GM03348 (cell line): ENCODE measurements at places on chromosomes 1 and 21.

DNA sequence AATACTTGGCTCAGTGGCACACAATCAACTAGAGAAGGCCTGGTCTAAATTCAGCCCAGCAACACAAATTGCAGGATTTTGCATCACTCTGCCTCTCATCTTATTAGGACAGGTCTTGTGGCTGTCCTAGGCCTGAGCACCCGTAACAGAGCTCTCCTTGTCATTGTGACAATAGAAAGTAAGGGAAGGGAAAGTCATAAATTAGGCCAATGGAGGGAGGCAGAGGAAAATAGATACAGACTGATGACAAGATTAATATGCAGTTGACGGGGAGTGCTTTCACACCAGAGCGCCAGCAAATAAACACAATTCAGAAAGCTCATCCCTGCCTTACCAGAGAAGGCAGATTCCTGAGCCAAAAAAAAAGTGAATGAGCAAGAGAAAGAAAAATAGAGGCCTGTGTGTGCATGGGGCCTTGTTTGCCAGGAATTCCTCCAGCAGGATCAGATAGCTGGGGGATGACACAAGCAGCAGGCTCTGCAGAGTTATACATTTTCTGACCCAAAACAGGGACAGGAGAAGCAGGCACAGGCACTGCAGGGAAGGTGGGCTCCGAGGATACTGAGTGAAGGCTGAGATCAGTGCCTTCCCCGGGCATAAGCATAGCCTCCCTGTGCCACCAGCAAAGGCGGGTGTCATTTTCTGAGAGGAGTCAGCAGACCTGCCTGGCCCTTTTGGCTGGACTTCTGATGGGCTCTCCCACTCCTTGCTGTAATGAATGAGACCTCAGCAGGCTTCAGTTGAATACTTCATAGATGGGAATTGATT lies 110.0 kb upstream of the SPAG17 start:
- peak; percentile 50 for DNase-seq

DNA sequence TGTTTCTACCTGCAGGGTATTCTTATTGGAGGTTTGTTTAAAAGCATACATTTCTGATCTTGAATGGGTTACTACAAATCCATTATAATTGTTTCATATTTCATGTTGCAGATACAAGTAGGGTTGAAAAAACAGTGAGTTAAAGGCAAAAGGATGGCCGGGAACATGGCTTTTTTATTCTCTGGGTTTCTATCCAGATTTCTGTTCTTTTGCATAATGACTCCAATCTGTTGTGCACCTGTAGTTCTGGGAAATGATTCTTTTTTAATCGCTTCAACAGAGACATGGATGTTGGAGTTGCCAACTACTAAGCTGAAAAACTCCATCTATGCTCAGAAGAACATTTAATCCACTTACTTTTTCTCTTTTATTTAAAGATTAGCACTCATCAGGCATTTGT lies 2.7 kb upstream of the ADAMTS1 start:
- DNase-seq, result no peak

GRCh38 chr1:115713906-115714305 lies 54.6 kb downstream of the CASQ2 start:
- no peak for DNase-seq

- no peak for DNase-seq
These were observed 175.9 kb downstream of the PRDM16 start for GRCh38 chr1:3244927-3245315.

- DNase-seq, result no peak
These were observed 7.4 kb upstream of the PPP1R15B start for GRCh38 chr1:204419064-204419403.

GRCh38 chr1:65959896-65960567 lies 167.3 kb downstream of the PDE4B start:
- DNase-seq, result no peak

- no peak for DNase-seq
These were observed 73.1 kb upstream of the LPGAT1 start for GRCh38 chr1:211903490-211904245.

DNA sequence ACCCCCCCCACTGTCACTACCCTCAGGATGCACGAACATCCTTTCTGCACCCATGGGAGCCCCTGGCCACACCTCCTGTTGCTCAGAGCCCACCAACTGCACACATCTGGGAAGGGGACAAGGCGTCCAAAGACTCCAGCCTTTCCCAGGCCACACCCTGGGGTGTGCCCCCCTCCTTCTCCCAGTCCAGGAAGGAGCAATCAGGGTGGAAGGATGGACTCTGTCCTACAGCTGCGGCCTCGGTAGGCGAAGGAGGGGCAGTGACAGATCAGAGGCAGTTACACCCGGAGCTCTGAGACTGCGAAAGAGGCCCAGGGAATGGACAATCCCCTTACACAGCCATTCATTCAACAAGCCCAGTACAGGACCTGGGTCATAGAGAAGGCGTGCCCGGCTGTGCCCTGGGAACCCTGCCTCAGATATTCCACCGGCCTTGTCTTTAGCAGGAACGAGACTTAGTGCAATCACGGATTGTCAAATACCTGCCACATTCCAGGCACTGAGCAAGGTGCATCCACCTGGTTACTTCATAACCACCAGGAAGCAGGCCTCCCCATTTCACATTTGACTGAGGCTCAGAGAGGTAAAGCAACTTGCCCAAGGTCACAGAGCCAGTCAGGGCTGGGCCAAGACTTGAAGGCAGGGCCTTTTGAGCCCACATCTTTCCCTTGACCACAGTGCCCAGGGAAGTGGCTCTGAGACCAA lies 9.4 kb downstream of the HSPG2 start:
- peak; percentile 78 for DNase-seq

- peak; percentile 5 for DNase-seq
These were observed 164.7 kb downstream of the NRIP1 start for GRCh38 chr21:14900058-14900457.

GRCh38 chr1:150464422-150464826 lies 22.8 kb upstream of the TARS2 start:
- DNase-seq, result peak; percentile 82

- no peak for DNase-seq
These were observed 70.4 kb downstream of the SPSB1 start for GRCh38 chr1:9363061-9363471.

DNA sequence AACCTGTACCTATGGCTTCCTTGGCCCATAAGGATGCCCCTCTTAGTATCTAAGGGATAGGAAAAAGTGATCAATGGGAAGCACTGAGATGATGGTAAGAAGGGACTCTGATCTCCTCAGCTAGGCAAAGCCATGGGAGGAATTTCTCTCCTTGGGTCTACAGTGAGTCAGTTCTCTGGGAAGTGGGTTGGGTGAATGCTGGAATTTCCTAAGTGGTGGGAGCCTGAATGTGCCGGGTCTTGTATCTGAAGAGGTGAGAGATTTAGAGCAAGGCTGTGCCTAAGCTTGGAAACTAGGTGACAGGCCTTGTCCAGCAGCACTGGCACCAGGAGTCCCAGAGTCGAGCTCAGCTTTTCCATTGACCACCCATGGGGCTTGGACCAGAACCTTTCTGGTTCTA lies 96.3 kb upstream of the SLC2A1 start:
- no peak for DNase-seq

GRCh38 chr1:5905436-5905835 lies 86.8 kb downstream of the NPHP4 start:
- DNase-seq, result no peak

GRCh38 chr1:2279210-2279639 lies 51.1 kb downstream of the SKI start:
- peak; percentile 89 for DNase-seq

DNA sequence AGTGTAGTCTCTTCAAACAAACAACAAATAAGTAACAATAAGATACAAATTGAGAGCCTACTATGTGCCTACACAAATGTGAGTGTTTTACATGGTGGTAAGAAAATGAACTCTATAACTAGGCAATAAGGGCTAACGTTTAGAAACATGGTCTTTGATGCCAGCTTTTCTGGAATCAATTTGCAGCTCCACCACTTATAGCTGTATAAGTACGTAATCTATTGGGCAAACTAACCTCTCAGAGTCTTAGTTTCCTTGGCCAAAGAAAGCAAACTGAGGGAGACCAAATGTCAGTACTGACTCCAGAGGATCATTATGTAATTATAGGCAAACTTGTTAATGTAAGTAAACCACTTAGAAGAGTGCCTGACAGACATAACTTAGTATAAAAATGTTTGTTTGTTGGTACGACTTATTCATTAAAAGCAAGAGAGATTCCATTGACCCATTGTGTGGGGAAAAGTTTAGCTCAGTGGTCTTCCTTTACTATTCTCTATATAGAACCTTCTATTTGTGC lies 59.7 kb downstream of the LBR start:
- no peak for DNase-seq

- DNase-seq, result no peak
These were observed 7.6 kb upstream of the XKR8 start for GRCh38 chr1:27952147-27952546.

DNA sequence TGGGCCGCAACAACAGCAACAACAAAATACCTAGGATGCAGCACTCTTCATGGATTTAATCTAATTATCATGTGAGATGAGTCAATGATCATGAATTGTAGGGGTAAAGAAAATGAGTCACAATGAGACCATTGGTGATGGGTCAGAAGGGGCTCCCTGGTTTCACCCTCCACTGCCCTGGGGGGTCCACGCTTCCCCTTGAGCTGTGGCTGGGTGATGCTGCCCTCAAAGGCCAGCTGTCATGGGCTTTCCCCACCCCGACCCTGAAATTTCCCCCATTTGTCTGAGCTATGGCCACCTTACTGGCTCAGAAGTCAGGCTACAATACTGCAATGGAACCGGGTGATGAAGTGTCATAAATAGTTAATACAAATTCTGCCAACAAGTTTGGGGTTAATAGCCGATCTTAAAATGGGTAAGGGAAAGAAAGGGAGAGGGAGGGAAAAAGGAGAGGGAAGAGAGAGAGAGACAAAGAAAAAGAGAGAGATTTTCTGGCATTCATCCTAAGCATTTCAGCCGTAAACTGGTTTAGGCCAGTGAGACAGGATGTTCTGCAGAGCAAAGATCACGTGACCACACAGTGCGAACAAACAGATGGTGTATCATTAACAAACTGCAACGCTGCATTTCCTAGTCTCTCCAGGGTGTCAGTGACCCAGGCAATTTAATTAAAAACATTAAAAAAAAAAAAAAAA lies 143.4 kb upstream of the ERRFI1 start:
- DNase-seq, result peak; percentile 81

DNA sequence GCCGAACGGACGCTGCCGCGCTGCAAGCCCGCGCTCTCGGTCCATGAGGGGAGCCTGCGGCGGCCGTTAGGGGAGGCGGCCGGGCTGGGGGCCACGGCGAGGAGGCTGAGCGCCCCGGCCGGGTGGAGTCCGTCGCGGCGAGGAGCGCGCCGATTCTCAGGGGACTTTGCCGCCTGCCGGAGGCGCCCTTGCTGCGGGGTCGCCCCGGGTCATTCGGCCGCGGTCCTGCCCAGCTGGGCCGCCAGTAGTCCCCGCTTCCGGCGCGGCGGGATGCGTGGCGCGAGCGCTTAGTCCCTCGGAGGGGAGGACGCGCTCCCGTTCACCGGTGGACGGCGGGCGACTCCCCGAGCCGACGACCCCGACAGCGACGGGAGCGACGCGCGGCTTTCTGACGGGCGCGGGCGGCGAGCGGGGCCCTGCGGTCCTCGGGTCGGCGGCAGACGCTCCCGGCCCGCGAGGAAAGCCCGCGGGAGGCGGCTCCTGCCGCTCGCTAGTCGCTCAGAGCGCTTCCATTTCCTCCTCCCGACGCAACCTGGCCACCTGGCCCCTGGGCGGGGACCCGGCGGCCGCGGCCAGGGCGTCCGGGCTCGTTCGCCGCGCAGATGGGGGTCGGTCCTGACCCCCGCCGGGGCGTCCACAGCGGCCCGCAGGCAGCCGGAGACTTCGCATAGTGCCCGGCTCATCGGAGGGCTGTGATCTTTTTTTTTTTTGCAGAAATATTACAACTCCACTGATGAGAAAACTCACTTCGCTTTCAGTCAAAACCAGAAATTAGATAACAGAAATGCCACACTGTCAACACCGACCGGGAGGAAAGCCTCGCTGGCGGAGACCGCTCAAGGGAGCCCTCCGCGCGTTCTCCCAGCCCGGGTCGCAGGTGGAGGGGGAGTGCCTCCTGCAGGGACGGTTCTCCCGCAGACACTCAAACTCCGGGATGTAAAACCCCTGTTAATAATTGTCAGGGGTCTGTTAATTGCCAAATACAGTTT lies 641 bp upstream of the ZBTB21 start:
- peak; percentile 31 for DNase-seq

GRCh38 chr1:209155546-209155945 lies 428.0 kb upstream of the CAMK1G start:
- no peak for DNase-seq

DNA sequence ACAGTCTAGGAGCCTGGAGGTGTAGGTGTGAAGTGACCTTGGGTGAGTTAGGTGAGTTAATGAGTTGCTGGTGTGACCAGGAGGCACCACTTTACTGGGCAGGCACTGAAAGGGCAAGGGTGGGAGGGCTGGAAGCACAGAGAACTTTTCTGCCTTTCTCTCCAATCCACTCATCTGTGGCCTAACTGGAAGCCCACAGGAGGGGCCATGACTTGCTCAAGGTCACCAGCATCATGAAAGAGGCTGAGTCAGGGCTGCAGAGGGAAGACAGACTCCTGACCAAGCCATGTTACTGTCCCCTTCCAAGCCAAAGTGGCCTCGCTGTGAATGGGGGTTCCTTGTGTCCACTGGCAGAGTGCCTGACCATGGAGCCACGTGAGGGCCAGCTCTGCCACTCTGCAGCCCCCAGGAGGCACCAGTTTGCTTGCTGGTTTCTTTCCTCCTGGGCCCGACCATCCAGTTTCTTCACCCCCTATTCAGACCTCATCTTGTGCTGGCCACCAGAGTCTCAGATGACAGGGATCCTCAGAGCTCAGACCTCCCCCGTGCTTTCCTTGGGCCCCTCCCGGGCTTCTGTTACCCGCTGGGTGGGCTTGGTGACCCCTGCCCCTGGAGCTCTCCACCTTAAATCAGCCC lies 4.3 kb upstream of the BSND start:
- no peak for DNase-seq

DNA sequence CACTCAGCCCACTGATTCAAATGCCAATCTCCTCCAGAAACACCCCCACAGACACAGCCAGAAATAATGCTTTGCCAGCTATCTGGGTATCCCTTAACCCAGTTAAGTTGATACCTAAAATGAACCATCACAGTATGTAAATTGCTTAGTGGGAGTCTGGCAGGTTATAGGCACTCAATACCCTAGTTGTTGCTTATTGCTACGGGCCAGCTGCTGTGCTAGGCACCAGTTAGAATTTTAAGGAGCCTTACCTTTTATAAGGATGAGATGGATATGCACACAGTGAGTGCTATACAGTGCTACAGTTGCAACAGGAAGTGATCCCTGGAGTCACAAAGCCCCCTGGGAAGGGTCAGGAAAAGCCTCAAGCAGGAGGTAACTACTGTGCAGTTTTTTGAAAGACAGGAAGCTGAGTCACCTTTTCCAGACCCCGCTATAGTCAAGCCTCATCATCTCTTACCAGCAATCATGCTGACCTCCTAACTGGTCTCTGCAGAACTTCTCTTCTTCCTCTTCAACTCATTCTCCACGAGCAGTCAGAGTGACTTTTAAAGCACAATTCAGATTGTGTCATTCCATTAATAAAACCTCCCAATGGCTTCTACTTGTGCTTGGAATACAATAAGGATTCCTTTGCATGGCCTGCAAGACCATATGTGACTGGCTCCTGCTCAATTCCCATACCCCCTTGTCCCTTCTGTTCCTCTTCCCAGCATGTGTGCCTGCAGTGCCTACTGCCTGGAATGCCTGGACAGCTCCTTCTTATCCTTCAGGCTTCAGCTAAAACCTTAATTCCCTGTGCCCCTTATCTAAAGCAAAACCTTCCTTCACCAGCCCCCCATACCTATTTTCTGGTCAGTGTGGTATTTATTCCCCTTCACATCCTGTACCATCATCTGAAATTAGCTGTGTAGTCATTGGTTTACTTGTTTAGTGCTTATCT lies 10.4 kb upstream of the TLR5 start:
- DNase-seq, result no peak
